ENCODE measurements at places on chromosomes 2 and 18.

- DNase-seq, result no peak
Measured at GRCh38 chr2:18560797-18561085, 288 bp upstream of the RDH14 start.

DNA sequence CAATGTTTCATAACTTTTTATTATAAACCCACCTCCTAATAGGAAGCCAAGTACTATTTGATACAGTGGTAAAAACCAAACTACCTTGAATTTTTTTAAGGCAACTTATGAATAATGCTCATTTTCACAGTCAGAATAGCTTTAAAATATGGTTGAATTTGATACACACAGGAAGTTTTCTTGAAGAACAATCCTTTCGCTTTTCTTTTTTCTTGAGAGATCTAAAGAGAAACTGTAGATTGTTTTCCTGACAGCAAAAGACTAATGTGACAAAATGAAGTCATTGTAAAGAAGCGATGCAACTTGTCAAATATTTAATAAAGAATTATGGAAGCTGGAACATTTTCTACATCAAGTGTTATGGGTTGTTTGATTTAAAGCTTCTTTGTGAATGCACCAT is 227.7 kb downstream of the ALPK2 start:
- DNase-seq, result no peak

GRCh38 chr2:119222213-119222612 is 1.4 kb upstream of the STEAP3 start:
- no peak for DNase-seq

DNA sequence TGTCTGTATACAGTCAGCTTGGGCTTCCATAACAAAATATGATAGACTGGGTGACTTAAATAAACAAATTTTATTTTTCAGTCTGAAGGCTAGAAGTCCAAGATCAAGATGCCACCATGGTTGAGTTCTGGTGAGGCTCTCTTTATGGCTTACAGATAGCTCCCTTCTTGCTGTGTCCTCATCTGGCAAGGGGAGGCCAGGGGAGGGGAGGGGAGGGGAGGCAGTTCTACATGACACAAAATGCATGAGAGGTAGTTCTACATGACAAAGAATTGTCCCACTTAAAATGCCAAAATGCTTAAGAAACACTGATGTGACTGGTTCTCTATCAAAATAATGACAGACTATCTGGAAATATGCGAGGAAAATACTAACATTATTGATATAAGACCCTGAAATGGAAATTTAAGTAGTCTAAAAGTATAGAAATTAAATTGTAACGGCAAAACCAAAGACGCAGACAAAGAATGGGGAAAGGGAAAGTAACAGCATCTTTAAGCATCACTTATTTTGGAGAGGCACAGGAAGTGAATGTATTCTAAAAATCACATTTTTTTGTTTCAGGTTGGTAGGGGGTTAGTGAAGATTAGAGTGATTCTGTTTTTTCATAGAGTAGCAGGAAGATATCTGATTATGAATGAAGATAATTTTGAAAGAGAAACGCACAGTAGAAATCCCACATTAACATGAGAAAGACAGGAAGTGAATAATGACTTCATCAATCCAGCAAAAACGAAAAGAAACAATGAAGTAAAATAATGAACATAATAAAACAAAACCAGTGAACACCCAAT is 131.4 kb downstream of the STRN start:
- no peak for DNase-seq

DNA sequence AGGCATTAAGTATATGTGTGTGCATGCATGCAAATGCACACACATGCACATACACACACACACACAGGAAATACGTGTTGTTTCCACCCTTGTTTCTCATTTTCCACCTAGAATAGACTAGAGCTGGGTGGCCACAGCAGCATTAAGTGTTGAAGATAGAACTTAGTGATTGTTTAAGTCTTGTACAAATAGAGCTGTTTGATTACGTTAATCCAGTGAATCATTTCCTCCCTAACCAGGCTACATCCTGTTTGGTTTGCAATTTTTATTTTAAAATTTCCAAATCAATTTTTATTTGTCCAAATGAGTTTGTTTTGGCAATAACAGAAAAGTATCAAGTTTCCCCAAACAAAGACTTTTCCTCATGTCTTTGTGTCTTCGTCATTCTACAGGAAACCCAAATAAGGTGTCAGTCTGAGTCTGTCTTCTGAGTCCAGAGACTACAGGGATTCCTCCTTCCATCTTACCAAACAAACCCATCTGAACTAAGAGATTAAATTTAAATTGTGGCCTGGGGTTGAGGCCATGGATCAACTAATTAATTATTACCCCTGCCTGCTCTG is 74.6 kb upstream of the GALNT5 start:
- no peak for DNase-seq

GRCh38 chr2:120448961-120449810 is 103.2 kb downstream of the INHBB start:
- DNase-seq, result no peak

DNA sequence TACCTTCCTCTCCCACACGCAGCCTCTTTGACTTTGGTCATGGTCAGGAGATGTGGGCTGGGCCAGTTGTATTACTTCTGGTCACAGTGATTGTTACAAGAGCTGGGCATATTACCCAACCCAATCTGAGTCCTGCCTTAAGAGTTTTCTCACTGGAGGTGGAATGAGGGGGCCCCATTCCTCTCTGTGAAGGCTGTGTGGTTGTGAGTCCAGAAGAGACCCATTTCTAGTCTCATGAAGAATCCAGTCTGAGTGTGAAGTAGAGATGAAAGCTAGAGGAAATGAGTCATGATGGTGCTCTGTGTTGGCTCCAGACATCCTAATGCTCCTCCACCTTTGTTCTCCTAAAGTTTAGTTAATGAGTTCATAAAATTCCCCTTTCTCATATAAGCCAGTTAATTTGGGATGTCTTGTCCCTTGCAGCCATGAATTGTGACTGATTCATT is 50.8 kb upstream of the RASGRP3 start:
- DNase-seq, result no peak

GRCh38 chr2:105886687-105887086 is 142.0 kb downstream of the NCK2 start:
- DNase-seq, result no peak

DNA sequence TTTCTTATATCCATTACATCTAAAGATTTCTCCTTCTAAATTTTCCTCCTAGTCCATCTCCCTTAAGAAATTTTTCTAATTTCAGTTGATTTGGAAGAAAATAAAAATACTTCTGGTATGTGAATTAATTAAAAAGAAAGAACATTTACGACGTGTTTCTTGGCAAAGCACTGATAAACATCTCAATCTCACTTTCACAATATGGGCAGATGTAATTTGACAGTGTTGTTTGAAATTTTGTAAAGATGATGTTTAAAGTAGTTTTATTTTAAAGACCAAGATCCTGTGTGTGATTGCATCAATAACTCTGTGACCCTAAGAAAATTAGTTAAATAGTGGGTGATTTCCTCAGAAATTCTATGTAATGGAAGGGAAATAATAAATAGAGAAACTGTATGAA is 510.0 kb downstream of the PARD3B start:
- no peak for DNase-seq

DNA sequence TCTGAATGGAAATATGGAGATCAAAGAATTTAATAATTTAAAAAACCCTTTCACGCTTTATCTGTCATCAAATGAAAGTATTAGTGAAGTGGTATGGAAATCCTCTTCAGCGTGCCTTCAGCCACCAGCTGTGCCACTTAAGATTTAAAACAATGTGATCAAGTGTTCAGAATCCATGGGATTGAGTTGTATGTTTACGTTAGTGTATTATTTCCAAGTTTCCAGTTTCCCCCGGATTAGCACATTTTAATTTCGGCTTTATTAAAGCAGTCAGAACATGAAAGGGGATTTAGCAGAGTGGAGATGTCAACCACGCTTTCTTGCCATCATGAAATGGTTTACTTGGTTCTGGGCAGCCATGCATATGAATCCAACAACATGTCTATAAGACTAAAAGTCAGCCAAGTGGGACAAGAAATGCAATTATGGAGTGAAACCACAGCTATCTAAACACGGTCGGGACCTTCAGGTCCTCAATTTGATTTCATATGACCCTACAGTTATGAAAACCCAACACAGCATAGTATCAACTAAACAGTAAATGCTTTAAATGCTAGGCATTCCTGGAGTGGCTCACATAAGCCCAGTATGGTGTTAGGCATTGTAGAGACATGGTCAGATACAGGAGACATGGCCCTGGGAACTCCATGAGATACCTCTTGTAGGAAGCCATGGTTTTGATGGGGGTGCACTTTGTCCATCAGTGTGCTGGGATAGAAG is 224.9 kb upstream of the EPAS1 start:
- no peak for DNase-seq

DNA sequence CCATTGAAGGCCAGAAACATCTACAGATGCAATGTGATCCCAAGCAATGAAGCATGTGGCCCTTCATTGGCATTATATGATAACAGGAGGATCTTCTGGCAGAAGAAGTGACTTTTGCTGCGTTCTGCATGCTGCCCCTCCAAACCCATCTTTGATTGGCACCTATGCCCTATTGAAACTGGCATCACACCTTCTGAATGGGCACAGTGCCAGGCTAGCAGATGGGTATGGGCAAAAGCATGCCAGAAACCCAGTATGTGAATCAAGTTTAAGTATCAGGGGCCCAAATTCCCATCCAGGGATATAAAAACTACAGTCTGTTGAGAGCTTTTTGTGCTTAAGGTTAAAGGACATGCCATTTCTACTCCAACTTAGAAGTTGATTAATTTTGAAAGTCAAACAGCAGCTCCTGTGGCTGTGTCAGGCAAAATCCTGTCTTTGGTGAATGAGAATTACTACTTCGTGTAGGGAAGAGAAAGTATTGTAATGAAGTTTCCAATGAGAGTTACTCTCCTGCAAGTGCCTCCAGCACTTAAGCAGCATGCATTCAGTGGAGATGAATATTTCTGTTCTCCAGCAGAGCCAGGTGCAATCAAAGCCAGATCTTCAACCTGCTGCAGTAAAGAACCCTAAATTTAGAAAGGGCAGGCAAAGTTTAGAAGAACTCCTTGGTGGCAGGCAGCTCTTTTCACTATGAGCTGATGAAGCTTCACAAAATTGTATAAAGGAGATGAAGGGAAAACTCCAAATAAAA is 8.6 kb downstream of the VRK2 start:
- DNase-seq, result no peak

DNA sequence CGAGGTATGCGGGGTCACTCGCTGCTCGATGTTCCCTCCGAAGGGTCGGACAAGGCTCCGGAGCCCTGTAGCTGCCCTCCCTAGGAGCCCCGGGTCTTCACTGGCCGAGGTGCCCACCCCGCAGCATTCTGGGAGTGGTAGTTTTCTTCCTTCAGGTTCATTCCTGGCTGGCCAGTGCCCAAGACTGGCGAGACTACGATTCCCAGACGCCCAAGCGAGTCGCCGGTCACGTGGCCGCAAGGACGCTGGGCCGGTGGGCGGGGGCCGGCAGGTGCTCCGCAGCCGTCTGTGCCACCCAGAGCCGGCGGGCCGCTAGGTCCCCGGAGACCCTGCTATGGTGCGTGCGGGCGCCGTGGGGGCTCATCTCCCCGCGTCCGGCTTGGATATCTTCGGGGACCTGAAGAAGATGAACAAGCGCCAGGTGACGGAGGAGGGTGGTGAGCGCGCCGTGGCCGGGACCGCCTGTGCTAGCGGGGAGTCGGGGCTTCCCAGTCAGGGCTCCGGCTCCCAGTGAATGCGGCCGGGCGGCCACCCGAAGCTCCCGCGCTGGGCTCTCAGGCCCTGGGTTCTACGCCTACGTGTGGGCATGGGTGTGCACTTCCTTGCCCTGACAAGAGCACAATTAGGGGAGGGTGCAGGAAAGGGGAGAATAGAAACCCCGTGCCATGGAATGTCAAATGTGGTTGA is at the start of gene SEC11C:
Gene SEC11C (plus strand): TSS at position 270 of the 687 bp plus-strand sequence. CDS start 65 bp downstream, at position 335.
- peak; percentile 97 for DNase-seq

GRCh38 chr2:73072129-73072395 is 550 bp upstream of the SFXN5 start:
- no peak for DNase-seq

DNA sequence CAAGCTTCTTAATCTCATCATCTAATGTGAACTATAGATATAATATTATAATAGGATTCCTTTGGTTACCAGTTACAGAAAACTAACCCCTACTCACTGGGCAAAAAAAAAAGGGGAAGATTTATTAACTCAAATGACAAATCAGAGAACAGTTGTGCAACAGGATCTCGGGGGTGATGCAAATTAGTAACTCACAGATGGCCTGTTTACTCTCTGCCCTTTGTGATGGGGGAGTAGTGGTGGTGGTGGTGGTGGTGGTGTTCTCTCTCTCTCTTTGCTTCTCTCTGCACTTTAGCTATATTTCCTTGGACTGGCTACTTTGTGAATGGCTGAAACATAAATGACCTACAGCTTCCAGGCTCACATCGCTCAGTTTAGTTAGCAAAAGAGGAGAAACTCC is 59.0 kb downstream of the TMEM247 start:
- DNase-seq, result no peak

GRCh38 chr18:29749704-29750103 is 1292.8 kb downstream of the DSC3 start:
- no peak for DNase-seq

GRCh38 chr2:170140561-170140960 is 37.4 kb upstream of the MYO3B start:
- DNase-seq, result no peak

GRCh38 chr18:59456657-59457056 is 97.6 kb upstream of the LMAN1 start:
- no peak for DNase-seq

DNA sequence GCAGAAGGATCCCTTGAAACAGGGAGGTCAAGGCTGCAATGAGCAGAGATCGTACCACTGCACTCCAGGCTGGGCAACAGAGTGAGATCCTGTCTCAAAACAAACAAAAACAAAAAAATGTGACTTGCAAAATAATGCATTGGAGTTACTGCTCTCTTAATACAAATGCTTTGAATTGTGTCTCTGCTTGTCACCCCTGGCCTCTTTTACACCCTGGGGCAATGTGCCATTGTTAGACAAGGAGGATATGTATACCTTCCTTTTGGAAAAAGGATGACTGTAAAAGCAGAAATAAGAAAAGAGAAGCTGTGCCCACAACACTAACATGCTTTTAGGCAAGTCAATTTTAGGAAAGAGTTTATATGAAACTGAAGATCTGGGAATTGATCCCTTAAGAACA is 20.8 kb upstream of the C2orf74 start:
- DNase-seq, result no peak
